ENCODE measurements at places on chromosomes 1 and 21.

DNA sequence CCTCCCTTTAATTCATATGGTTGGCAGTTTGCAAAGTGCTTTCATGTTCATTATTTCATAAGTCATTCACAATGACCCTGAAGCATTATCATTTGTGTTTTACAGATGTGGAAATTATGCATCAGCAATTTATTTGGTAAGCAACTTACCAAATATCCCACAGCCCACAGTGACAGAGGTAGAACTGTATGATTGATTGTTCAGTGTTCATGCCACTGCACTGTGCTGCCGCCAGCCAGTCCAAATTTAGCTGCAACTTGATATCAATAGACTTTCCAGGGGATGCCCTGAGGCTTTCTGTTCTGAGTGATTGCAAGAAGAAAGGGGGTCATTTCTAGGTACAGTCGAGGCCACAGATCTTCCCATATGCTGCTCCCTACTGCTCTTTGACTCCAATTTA lies 380.3 kb downstream of the PLPP3 start:
- no peak for DNase-seq

GRCh38 chr1:28205243-28205642 lies 27.6 kb downstream of the DNAJC8 start:
- DNase-seq = no peak

GRCh38 chr1:67955591-67955990 lies 94.8 kb downstream of the DIRAS3 start:
- no peak for DNase-seq

- no peak for DNase-seq
These were observed 83.2 kb downstream of the PTPRU start for GRCh38 chr1:29319300-29320110.

- DNase-seq = no peak
These were observed 29.3 kb downstream of the ABCG1 start for GRCh38 chr21:42248241-42248640.

- DNase-seq = no peak
These were observed 144.9 kb downstream of the HIVEP3 start for GRCh38 chr1:41773842-41774241.

DNA sequence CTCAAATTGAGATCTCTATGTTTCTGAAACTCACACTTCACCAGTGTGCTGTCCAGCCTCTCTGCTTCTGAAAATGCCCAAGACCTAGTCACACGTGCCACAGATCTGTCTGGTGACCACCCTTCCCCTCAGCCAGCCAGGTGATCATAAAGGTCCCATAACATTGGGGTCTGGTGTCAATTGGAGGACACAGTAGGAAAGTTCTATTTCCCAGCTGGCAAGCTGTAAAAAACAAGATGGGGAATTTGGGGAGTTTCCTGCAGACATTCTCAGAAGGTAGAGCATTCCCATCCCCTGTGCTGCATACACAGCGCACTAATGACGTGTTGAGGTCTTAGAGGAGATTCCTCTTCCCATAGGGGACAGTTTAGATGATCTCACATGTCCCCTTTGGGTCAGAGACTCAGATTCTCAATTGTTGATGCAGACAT lies 50.1 kb downstream of the RPS6KA1 start:
- no peak for DNase-seq

DNA sequence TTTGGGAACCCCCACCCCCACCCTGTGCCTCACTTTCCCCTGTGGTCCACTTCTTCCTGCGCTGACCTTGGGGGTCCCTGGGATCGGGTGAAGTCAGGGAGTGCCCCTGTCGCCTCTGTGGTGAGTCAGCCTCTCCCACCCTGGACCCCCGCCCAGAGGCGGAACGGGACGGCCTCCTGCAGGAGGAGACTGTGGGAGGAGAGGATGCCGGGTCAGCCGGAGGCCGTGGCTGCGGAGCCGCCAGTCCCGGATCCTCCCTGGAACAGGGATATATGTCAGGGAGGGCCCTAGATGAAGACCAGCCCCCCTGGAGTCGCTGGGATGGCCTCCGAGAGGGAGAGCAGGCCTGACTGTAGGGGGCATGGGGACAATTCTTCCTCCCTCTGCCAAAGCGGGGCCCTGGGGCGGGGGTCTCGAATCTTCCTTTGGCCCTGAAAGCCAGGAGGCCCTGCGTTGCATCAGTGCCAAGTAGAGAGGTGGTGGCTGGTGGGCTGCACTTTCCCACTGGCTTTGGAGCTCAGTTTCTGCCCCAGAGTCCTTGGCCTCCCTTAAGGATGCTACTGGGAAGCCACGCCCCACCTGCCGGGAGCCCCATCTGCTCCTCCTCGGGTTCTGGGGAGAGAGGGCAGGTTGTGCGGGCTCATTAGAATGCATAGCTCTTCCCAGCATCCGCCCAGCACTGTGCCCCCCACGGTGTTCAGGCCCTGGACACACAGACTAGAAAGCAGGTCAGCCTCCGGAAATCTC lies 930 bp downstream of the ARHGEF10L start:
- peak; percentile 34 for DNase-seq

DNA sequence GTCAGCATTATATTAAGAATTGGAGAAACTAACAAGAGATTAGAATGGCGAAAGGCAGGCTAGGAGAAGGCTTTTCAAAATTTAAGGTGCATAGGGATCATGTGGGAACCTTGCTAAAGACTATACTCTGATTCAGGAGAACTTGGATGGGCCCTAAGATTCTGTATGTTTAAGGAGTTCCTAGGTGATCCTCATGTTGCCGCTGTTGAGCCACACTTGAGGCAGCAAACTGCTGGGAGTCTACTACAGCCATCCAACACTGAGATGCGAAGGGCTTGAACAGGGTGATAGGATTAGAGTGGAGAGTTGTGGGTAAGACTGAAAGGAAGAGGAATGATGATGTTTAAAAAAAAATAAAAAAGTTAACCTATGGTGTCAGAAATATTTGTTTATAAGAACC lies 1013.2 kb downstream of the MRPL39 start:
- no peak for DNase-seq

DNA sequence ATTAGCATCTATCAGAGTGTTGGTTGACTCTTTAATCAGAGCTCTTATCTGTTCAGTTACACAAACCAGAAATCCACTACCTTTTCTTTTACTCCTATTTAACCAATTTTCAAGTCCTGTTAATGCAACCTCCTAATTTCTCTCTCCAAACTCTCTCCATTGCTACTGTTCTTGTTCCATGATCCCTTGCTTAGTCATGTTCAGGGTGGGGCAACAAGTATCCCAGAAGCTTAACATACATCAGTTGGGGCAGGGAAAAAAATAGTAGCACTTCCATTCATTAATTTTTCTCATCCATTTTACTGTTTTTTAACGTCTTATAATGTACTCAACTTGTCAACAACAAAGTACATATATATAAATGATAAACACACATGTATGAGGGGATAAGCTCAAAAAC lies 111.2 kb upstream of the LBR start:
- DNase-seq = no peak

- no peak for DNase-seq
These were observed 5.5 kb upstream of the LAPTM5 start for GRCh38 chr1:30762930-30763650.

DNA sequence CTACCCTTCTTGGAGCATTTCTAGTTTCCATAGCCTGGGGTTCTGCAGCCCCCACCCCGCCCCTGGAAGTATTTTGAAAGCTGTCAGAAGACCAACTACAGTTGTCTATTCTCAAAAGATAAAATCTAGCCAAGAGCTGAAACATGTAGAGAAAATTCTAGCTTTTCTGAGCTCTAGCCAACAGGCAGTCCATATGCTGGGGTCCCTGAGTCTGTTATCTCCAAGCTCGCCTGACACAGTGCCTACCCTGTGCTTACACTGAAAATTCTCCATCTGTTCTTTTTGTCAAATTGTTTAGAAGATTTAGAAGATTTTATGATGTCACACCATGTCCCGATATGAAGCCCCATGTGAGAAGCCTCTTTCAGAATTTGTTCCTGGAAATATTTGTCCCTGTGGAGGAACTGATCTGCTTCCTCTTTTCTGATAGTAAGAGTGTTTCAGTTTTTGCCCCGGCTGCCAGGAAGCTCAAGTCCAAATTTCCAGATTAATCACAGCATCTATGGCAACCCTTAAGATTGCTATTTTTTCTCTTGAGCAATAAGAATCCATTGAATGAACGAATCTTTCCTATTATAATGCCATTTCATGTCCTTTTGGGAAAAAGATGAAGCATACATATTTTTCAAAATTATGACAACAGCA lies 23.7 kb upstream of the CSF3R start:
- DNase-seq = no peak

DNA sequence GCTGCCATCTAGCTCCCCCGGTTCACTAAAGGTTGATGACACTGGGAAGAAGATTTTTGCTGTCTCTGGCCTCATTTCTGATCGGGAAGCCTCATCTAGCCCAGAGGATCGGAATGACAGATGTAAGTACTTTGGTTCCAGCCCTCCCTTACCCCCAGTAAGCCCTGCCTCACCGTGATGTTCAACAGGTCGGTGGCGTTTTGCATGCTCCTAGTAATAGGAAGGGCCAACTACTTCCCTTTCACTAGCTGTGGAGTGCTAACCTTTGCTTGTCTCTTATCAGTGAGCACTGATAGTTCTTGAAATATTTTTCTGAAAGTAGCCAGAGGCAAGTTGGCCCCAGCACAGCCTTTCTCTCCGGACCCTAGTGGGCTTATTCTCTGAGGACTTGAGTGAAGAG lies 7.5 kb downstream of the RNF220 start:
- DNase-seq = no peak

DNA sequence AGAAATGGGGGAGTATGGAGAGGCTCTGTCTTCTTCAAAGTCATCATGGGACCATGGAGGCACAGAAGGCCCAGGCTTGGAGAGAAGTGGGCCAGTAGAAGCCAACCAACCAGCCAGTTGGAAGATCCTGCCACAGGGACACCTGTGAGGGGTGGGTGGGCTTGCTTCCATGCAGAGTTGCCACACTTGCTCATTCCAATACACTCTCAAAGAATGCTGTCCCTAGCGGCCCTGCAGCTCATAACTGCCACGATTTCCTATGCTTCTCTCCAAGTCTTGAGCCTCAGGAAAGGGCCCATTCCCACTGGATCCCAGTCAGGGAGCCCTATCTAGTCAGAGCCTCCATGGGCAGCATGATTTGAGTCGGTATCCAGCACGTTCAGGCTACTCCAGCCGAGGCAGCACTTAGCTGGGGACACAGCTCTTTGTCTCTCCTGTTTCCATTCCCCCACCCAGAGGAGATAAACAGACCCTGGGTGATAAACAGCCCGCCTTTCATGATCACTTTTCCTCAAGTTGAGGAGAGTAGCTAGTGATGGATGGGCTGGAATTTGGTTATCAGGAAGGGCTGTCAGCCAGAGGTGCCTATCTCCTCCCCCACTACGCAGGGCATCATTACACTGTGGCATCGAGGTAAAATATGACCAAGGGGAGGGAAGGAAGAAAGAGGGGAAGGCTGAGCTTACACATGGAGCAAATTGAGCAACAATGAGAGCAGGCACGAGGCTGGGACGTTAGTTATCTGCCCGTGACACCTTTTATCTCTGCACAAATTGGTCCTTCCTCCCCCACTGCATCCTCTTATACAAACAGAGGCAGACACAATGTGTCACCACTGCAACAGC lies 64.6 kb downstream of the ERI3 start:
- DNase-seq = no peak

DNA sequence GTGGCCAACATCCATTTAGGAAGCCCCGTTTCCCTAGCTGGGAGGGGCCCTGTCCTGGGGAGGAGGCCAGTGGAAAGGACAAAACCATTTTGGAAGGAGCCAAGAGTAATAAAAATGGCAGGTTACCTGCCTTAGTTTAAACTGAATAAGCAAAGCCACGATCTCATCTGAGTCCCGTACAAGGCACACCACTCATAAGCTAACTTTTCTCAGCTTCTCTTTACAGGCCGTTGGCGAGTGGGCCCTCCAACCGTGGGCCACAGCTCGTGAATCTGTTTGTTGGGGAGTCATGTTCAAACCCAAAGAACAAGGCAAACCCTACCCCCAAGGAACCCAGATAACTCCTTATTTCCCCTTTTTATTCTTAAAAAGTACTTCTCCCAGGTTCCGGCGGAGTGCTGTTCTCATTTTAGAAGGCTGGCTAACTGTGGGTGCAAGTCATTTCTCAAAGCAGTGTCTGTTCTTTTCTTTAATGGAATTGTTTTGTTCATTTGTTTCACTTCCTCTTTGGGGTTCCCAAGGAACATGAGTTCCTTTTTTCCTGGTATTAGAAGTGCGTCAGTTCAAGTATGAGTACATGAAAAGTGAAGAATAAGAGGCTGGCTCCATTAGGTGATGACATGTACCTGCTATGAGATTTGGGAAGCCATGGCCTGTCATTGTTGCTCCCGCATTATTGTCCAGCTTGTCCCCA lies 89.0 kb downstream of the PSMG1 start:
- DNase-seq = no peak

GRCh38 chr1:38331496-38332210 lies 285.1 kb upstream of the POU3F1 start:
- DNase-seq = no peak

GRCh38 chr1:191366686-191367085 lies 791.6 kb upstream of the RGS18 start:
- DNase-seq = no peak

DNA sequence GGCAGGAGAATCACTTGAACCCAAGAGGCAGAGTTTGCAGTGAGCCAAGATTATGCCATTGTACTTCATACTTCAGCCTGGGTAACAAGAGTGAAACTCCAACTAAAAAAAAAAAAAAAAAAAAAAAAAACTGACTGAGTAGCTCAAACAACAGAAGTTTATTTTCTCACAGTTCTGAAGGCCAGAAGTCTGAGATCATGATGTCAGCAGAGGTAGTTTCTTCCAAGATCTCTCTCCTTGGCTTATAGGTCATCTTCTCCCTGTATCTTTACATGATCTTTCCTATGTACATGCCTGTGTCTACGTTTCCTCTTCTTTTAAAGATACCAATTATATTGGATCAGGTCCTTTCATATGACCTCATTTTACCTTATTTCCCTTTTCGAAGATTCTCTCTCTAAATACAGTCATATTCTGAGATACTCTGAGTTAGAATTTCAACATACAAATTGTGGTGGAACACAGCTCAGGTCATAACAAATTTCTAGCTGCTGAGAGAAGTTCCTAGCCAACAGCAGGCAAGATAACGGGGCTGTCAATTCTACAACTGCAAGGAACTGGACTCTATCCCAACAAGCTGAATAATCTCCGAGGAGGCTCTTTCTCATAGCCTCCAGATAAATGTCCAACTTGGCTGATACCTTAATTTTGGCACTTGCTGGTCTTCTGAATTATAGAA lies 187.7 kb upstream of the ADAMTS5 start:
- DNase-seq = no peak

DNA sequence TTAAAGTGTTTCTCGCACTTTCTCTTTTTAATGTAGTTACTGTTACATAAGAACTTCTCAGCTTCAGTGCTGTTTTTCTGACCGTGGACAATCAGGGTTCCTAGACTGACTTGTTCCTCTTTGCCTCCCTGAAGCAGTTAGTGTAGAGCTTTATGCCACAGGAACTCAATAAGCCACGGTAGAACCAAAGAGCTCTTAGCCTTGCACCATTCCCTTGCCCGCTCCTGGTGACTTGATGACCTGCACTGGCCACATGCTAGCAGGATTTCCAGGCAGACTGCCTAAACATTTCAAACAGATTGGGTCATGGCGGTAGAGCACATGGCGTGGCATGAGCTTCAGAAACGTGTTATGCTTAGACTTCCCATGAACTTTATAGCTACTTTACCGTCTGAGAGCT lies 18.8 kb upstream of the FASLG start:
- DNase-seq = no peak

GRCh38 chr1:79190074-79190473 lies 183.5 kb upstream of the ADGRL4 start:
- DNase-seq = no peak
